ENCODE measurements at places on chromosomes 11 and 22.

GRCh38 chr11:112321501-112322172 is 61.0 kb upstream of the PLET1 start:
- DNase-seq: no peak

DNA sequence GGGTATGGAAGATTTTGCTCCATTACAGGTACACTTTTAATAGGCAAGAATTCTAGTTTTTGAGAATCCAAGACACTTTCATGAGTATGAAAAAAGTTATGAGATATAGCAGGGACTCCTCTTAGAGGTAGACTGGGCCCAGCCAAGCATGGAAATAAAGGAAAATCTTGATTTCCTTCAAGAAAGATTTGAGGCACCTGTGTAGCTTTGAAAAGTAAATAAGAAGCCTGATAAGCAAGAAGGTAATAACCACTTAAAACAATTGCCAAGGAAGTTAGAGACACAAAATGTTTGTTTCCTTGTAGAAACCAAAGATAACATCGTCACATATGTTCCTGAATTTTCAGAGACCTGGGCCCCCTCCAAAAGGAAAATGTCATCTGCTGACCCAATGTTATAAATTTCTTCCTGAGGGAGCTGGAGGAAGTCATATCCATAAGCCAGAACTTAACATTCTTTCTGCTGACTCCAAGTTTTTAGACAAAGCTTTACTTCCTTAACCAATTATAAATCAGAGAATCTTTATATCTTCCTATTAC is 314.5 kb upstream of the ANO3 start:
- no peak for DNase-seq

DNA sequence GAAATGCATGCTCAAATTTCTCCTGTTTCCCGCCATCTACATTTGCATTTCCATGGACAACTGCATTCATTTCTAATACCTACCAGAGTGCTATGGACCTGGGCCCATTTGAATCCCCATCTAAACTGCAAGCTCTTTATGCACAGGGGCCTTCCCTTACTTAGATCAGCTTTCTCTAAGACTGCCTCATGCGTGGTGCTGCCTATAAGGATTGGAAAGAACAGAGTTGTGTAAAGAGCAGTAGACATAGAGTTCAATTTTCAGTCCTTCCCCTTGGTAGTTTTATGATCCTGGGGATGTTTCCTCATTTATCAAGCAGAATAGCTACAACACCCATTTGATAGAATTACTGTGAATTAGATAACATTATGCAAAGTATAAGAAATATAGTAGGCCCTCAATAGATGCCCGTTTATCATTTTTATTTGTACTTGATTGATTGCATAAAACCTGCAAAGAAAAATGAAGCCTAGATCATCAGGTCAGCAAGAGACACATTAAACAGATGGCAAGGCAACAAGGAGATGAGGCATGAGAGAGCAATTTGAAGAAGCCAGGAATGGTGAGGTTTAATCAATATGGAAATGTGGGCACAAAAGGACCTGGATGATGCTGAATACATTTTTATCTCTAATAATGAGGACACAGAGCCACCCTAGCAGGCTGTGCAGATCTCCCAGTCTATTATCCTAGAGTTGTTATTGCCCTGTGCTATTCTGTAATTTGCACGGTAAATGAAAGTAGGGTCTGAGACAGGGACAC is 359.7 kb downstream of the FAM181B start:
- no peak for DNase-seq

DNA sequence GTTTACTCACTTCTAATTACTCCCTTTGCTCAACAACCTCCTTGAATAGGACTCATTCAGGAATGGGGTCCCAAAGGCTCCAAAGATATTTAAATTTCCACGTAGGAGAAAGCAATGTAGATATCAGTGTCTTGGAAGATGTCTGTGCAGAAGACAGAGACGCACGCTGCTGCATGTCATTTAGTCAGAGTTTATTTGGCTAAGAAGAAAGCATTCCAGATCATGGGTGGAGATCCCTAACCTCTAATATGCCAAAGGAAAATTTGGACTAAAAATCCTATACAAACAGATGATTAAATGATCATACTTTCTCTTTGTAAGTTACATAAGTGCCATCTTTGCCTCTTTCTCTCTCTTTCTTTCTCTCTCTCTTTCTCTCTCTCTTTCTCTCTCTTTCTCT is at the start of gene OR10D3:
OR10D3 (plus strand) TSS at position 278 of the 400 bp plus-strand sequence. CDS start 1,925 bp downstream, outside the sequence.
- no peak for DNase-seq

DNA sequence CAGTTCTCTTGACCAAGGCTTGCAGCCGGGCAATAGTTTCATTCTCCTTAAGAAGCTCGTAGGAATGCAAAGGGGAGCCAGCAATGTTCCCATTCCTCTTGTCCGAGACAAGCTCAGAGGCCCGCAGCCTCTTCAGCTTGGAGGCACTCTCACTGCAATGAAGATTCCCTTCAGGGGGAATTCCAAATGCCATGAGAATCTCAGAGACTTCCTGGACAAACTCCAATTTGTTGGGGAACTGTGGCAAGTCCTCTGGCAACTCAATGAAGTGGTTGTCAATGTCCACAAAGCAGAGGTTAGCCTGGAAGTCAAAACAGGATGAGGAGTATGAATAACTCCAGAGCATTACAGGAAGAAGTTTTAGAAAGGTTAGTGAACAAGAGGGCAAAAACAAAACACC is 84.4 kb downstream of the DENND5A start:
- no peak for DNase-seq

GRCh38 chr11:112221274-112221835 is 4.9 kb upstream of the PTS start:
- DNase-seq: no peak

- no peak for DNase-seq
These were observed 2.8 kb upstream of the PHLDB1 start for GRCh38 chr11:118604566-118604965.

- DNase-seq: no peak
These were observed 49.4 kb downstream of the FLRT1 start for GRCh38 chr11:64084951-64085710.

GRCh38 chr11:92852946-92853345 is 116.5 kb upstream of the MTNR1B start:
- no peak for DNase-seq

DNA sequence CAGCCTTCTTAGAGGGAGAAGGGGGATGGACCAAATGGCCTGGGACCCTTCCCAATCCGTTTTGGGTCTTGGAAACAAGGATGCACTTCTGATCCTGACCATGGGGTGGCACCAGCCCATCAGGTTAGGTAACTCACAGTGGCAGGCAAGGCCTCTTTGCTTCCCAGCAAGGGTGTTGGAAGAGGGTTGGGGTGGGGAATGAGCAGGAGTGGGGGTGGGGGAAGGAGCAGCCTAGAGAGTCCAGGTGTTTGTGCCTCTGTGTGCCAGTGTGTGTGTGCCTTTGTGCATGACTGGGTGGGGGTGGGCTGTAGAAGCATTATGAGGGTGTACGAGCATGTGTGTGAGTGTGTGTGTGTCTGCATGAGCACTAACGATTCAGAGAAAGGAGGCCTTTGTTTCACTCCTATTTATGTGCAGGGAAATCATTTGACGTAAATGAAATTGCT is 213.1 kb downstream of the INSC start:
- no peak for DNase-seq

- DNase-seq: no peak
These were observed 1251.7 kb upstream of the RAG2 start for GRCh38 chr11:37849706-37850105.

- no peak for DNase-seq
These were observed 9.7 kb downstream of the SRSF8 start for GRCh38 chr11:95076416-95076815.

- DNase-seq: no peak
These were observed 58.4 kb upstream of the GAB2 start for GRCh38 chr11:78476066-78476465.

GRCh38 chr11:42465623-42466022 is 846.2 kb upstream of the API5 start:
- no peak for DNase-seq

- DNase-seq: no peak
These were observed 4.7 kb downstream of the PRCP start for GRCh38 chr11:82895437-82896091.

- DNase-seq: no peak
These were observed 21.4 kb upstream of the RCN1 start for GRCh38 chr11:32069361-32070058.

GRCh38 chr11:80593648-80594374 is 1153.0 kb upstream of the TENM4 start:
- DNase-seq: no peak

DNA sequence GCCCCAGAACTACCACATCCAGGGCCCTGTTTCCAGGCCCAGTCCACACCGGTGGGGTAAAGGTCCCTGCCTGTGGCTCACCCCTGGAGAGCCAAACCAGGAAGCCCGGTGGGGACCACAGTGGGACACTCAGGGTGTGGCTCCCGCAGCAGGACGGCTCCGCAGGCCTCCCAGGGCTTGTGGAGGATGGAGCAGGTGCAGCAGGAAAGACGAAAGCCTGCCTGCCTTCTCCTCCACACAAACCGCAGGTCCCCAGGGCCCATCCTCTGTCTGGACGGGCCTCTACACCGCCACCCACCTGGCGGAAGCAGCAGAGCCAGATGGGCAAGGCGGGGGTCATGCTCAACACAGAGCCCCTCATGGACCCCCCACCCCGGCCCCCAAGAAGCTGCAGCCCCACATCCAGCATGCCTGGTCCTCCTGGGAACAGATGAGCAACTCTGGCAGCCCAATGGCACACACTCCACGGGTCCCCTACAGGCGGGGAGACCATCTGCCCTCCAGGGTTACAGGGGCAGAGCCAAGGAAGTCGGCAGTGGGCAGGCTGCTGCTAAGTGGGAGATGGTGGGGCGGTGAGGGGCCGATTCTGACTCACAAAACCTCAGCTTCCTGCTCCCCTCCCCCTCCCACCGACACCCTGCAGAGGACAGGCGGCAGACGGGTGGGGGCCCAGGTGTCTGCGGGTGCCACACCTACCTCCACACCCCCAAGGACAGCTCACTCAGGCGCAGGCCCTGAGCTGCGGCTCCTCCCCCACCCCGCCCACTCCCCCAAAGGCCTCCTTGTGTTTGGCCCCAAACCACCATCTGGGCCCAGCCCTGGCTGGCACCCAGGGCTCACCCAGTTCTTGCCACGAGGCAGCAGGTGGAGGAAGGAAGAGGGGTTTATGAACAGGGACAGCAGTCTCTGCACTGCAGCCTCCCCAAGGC is 5.2 kb downstream of the SBF1 start:
- DNase-seq: peak; percentile 100

GRCh38 chr11:35030716-35031213 is 108.2 kb upstream of the CD44 start:
- DNase-seq: no peak
